ENCODE measurements at places on chromosomes 6 and 20.

DNA sequence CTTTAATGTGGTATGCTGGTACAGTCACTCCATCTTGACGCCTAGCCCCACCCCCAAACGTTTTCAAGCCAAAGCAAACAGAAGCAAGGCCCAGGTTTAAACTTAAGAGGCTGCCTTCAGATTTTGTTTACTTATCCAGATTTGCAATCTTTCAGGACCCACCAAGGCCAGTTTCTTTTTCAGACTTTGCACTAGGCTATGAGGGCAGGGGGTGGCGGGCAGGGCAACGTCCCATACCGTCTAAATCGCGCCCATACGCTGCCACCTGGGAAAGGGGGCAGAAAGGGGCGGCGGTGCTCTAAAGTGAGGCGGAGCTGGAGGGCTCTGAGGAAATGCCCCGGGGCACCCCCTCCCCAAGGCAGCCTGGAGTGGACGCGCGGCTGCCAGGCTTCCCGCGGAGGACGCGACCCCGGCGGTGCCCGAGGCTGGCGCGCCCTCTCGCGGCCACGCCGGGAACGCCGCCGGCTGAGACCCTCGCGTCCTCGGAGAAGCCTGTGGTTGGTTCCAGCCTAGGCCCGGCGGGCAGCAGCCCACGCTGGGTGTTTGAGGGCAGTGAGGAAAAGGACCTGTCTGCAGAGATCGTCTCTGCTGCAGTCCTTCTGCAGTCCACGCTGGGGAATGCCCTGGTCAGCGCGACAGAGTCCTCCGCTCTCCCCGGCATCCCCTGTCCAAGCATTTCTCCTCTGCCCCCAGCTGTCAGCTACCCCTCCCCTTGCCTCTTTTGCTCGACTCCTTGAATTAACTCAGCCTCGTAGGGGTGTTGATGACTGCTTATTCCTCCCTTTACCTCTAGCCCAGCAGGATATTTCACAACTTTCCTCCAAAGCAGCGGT lies 129.2 kb upstream of the PRND start:
- peak overlapping the region; percentile 65 for H3K27ac ChIP-seq
- H3K27me3 ChIP-seq = no peaks in the 10 kb centered on the region
- H3K36me3 ChIP-seq = no peaks in the 10 kb centered on the region
- peaks cover 42% of the 10 kb centered on the region for H3K4me1 ChIP-seq
- H3K4me3 ChIP-seq = peak overlapping the region; percentile 71
- DNase-seq = peak; percentile 11

DNA sequence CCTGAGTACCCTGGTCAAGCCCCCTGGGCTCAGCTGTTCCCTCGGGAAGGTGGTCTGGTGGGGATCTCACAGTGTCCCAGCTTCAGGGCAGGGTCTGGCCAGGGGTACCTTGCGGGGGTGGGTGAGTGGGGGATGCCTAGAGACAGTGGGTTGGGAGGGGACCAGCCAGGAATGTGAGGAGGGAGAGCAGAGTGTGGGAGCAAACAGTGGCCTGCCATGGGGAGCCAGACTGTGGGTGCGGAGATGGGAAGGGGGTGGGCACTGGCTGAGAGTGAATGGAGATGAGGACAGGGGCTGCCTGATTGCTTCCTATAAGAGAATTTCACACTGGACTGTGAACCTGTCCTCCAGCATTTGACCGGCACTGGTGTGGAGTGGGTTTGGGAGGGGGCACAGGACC lies 95.1 kb downstream of the VEGFA start:
- no peak overlapping the region for H3K27ac ChIP-seq
- no peak for DNase-seq
- no peaks in the 10 kb centered on the region for H3K36me3 ChIP-seq
- H3K4me3 ChIP-seq = no peak overlapping the region
- peaks cover 27% of the 10 kb centered on the region for H3K27me3 ChIP-seq

DNA sequence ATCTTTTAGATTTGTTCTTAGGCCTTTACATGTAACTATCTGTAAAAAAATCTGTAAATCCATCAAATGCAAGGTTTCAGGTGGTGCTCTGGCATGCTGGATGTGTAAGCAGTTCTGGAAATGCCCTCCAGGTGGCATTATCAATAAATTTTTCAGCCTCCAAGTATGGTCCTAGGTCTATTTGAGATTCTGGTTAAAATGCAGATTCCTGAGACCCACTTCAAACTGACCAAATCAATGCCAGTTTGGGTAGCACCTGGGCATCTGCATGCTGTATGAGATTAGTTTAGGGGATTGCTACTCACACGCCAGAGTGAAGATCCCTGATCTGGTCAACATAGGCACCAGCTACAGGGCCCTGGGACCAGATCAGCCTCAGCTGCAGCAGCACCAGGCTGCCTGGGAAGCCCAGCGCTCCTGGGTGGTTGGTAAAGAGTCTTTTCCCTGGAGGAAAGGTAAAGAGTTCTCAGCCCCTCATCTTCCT lies 507.3 kb upstream of the CITED2 start:
- DNase-seq = peak; percentile 33
- H3K4me1 ChIP-seq = peaks cover 59% of the 10 kb centered on the region

GRCh38 chr20:17845701-17846475 lies 122.7 kb downstream of the SNX5 start:
- peaks cover 13% of the 10 kb centered on the region for H3K36me3 ChIP-seq
- H3K27me3 ChIP-seq = peaks cover 5% of the 10 kb centered on the region
- H3K27ac ChIP-seq = peak overlapping the region; percentile 68
- no peak for DNase-seq
